ENCODE measurements at places on chromosomes 7 and 10.
A peak's percentile ranks its signal among the peaks of the same experiment; 100 is the strongest.

DNA sequence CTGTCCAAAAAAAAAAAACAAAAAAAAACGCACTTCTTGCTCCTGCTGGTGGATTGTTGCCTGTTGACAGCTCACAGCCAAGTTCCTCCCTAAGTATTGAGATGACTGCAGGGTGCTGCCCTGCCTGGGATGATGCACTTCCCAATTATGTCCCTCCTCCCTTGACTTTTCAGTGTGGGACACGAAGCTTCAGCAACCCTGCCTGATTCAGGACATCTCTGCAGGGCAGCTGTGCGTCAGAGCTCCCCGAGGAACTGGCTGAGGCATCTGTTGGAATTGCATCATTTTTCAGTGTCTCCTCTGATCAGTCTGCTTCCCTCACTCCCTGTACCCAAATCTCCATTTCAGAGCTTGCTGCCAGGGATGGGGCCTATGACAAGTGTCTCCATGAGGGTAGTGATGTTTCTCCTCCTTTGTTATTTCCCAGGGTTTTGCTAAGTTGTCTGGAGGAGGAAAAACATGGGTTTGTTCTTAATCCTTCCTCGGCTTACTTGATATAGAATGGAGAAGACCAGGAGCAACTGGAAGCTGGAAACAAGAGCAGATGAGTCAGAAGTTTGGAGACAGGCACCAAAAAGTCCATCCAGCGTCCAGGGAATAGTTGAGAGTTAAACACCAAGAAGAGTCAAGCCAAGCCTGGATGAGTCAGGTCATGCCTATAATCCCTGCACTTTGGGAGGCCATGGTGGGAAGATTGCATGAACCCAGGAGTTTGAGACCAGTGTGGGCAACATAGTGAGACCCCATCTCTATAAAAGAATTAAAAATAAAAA is 355.1 kb downstream of the GALNT17 start:
- DNase-seq, result no peak

DNA sequence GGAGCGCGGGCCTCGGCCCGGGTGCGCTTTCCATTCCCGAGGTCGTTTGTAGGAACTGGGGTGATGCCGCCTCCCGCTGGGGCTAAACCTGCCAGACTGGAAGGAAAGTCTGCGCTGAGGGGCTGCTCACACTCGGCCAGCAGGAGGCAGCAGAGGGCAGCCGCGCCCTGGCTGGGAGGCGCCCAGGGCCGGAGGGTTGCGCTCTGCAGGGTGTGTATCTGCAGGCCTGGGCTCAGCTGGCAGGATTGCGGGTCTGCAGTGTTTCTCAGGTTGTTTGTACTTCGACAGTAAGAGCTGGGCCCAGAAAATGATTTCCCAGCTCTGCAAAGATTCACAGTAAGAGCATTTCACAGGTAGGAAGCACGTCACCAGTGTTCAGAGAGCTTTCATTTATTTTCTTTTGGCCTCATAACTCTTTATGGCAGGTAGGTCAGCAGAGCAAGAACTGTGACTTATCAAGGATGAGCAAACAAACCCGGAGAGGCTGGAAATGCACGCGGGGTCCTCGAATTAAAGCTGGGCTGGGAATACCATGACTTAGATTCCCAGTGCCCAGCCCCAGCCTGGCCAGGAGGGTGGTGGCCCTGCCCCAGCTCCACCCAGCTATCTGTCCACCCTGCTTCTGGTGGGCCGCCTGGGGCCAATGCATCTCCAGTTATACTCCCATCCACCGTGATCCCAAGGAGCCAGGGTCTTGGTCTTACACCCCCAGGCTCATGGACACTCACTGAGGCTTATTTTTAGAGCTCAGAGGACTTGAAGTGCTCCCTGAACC is 15.2 kb upstream of the PPP2R2D start:
- peak; percentile 85 for DNase-seq

DNA sequence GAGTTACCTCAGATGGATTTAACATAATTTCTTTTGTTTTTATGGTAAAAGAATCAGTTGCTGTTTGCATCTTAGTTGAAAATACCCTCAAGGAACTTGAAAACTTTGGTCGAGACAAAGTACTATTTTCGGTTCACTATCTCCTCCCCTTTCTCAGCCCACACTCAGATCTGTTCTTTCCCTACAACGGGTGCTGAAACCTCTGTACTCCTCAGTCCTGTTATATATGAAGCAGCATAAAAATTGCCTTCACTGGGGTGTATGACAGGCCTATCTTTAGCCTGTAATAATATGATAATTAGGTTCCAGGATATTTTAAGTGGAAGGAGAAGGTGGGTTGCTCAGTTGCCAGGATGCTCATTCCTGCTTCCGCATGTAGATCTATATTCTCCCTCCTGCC is 105.2 kb upstream of the NOBOX start:
- no peak for DNase-seq

- no peak for DNase-seq
Measured at GRCh38 chr7:2038931-2039728, 193.6 kb downstream of the MAD1L1 start.

DNA sequence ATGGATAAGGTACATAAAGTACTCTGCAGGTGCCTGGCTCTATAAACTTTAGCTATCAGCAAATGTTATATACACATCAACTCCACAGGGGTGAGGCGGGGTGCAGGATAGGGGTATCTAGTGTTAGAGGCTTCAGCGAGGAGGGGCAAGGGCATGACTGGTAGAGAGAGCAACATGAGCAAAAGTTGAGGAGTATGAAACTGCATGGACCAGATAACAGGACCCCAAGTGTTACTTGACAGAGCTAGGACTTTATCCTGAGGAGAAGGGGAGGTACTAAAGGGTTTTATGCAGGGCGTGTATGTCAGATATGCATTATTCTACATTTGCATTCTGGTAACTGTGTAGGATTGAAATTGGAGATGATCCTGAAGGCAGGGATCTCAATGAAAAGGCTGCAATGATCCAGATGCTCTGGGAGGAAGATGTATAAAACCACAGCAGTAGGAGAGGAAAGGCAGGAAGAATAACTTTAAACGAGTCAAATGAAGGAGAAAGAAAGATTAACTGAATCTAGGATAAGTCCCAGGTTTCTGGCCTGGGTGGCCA is 109.8 kb upstream of the FAM133B start:
- no peak for DNase-seq

GRCh38 chr10:117137911-117138642 is at the start of gene VAX1:
Gene VAX1 (minus strand): TSS chr10:117138270. CDS start chr10:117138056, 214 bp downstream.
- no peak for DNase-seq

GRCh38 chr7:16630654-16631053 is 14.9 kb downstream of the ANKMY2 start:
- no peak for DNase-seq

GRCh38 chr7:130923365-130923764 is 189.4 kb upstream of the KLF14 start:
- no peak for DNase-seq

GRCh38 chr10:3769556-3769955 is 15.5 kb downstream of the KLF6 start:
- no peak for DNase-seq

DNA sequence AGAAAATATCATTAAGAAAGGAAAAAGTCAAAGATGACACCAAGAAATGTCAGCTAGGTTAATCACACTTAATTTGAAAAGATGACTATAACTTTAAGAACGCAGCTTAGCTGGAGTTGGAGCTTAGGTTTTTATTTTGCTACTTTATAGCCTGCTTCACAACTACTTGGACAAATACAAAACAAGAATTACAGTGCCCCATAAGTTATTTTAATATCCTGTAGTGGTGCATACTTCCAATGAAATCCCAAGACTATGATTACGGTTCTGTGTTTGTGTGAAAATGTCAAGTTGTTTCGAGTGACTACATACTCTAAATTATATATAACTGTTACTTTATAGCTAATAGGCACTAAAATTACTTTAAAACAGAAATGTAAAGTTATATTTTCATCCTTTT is 244.6 kb upstream of the MGMT start:
- no peak for DNase-seq

GRCh38 chr7:18788026-18788425 is 292.5 kb downstream of the HDAC9 start:
- DNase-seq, result no peak

DNA sequence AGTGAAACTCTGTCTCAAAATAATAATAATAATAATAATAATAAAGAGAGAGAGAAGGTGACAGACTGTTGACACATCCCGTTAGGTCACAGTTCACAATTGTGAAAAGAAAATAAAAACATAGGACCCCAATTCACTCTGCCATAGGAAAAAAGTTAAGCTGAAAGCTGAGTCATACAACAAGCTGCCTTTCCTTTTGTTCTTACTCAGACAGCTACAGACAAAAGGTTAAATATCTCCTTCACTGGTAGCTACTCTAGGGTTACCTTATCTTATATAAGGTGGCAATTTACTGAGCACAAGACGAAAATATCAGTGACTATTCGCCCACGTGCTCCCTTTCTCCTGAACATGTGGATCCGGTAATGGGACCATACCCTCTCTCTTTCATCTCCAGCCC is 17.5 kb downstream of the TUBAL3 start:
- DNase-seq, result no peak

DNA sequence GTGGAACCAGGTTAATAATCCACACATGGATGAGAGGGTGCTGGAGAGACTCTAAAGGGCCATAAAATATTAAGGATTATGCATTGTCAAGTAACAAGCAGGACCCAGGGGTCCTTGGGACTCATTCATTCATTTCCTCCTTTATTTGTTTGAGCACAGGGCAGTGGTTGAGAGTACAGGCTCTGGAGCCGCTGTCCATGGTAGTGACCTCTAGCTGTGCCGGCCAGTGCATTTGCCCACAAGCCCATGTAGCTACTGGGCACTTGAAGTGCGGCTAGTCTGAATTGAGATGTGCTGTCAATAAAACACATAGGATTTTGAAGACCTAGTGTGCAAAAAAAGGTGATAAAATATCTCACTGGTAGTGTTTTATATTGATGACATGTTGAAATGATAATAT is 137.6 kb downstream of the C10orf105 start:
- no peak for DNase-seq

DNA sequence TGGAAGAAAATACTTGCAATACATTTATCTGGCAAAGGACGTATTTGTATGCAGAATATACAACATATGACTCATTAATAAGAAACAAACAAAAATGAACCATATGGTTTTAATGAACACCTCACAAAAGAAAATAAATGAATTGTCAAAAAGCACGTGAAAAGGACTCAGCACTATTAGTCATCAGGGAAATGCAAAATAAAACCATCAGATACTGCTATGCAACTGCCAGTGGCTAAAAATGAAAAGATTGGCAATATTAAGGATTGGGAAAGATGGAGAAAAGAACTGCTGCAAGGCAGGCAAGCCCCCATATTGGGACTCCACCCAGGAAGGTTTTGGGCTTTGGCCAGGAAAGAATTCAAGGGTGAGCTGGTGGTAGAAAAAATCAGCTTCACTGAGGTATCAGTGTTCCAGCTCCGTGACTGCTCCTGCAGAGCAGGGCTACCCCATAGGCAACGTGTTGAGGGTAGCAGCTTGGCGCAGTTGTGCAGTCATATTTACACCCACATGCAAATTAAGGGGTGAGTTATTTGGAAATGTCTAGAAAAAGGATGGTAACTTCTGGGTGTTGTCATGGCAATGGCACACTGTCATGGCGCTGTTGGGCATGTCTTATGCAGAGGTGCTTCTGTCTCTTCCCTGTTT is 72.7 kb downstream of the CUBN start:
- no peak for DNase-seq

GRCh38 chr10:71752391-71753090 is 20.8 kb downstream of the VSIR start:
- no peak for DNase-seq

GRCh38 chr7:151744051-151744580 is 132.8 kb downstream of the PRKAG2 start:
- DNase-seq, result no peak

DNA sequence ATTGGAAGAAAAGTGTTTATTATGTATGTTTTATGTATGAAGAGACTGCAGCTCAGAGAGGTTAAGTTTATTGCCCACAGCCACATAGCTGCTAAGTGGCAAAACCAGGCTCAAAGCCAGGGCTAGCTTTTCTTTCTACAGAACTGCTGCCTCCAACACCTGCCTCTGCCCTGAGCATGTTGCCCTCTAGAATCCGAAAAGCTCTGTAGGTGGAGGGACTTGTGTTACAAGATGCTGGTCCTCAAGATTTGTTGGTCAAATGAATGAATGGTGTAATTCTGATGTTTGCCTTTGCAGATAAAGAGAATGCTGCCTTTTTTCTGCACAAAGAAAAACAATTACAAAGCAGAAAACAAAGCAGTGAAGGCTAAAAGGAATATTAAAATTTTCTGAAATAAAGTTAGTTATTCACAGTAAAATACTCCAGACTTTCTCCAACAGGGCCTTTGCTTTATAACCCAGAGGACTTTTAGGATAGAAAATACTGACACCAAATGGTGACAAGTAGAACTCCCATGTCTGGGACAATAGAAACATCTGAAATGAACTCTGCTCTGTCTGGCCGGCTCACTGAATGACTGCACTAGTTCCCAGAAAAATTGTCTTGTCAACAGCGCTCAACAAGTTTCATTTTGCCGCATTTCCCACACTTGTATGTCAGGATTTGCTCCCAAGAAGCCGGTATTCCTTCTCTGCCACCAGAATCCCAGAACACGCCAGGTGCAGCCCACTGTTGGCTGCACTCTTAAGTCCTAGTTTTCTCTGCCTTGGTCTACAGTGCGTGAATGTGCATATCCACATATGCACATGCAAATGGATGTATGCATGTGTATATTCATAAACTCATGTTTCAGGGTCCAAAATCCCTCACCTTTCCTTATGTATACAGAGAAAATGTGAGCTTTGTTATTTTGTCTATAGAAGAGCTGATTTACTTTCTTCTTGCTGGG is 11.0 kb upstream of the DNTT start:
- no peak for DNase-seq

GRCh38 chr10:112844681-112845544 is 105.1 kb upstream of the TCF7L2 start:
- no peak for DNase-seq

GRCh38 chr10:2984682-2985081 is 82.7 kb upstream of the PFKP start:
- no peak for DNase-seq

- DNase-seq, result no peak
Measured at GRCh38 chr7:69735582-69735981, 137.3 kb downstream of the AUTS2 start.

DNA sequence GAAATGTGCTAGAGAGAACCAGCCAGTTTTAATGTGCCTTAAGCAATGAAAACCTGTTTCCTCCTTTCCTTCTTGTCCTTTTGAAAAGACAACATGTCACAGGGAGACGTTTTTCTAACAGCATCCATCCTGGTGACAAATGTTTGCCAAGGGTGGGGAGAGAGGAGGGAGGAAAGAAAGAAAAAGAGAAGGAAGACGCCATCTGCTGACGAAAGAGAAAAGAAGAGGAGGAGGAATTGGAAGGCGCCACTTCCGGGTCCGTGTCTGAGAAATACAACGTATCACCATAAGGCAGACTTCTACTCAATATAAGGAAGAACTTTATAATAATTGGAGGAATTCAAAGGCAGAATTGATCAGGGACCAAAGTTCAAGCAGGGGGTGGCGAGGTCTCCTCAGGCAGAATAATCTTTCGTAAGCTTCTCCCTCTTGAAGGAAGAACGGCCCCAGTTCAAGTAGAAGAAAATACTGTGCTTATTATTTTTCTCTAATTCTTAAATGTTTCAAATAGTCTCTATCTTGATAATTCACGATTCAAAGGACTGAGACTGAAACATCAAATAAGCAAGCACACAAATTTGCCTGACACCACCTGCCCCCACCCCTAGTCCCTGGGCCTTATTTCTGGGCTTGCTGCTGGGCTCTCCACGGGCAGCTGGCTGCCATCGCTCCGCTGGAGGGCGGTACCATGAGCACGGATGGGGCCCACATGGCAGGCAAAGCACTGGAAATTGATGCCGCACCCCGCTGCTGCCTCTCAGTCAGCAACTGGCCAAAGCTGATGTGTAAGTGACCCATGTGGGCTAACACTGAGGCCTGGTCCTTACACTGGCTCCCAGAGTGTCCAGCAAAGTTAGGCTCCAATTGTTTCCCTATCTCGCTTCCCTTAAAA is 273.7 kb upstream of the KLF14 start:
- peak; percentile 65 for DNase-seq

Data from activated CD4-positive, alpha-beta T cell treated with anti-CD3 and anti-CD28 coated beads for 4 hours (primary cell).